ENCODE measurements at places on chromosomes 5 and 9.
A peak's percentile ranks its signal among the peaks of the same experiment; 100 is the strongest.

DNA sequence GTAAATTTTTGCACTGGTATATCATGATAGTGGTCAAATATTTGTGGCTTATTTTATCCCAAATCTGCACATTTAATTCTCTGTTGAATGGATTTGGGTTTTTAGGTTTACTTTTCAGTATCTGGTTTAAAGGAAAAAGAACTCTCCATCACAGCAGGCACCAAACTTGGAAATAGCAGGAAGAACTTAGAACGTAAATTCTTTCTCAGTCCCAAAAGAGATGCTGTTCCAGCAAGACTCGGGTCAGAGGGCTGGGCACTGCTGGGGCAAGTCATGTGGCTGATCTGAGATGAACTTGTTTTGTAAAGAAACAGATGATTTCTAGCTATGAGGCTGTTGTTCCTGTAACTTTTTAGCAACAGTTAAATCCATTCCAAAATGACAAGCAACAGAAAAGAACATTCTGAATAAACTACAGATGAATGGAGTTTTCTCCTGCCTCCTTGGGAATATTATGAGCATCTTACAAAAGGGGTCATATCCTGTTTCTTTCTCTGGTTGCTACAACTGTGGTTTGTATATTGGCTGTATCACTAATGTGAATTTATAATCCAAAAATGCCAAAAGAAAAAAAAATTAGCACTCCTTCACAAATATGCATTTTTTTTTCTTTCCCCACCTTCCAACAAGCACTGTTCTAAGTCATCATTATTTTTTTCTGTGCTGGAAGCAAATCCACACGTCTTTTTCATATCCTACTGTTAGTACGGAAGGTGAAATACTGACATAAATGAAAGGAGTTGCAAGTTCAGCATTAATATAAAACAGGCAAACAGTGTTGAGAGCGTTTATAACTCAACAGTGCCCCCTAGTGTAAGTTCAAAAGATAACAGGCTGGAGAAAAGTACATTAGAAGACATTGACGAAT is 31.1 kb downstream of the OR2K2 start:
- DNase-seq = peak; percentile 35

- DNase-seq = no peak
Measured at GRCh38 chr9:133558191-133559126, 24.0 kb downstream of the ADAMTSL2 start.

DNA sequence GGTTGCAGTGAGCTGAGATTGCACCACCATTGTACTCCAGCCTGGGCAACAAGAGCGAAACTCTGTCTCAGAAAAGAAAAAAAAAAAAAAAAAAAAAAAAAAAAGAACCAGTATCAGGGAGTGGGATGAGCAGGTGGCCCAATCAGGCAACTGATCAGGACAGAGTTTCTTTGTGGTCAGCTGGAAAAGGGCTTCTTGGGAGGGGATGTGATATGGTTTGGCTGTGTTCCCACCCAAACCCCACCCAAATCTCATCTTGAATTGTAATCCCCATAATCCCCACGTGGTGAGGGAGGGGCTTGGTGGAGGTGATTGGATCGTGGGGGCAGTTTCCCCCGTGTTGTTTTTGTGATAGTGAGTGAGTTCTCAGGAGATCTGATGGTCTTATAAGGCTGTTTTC is 4.7 kb upstream of the GCNT1 start:
- DNase-seq = no peak

DNA sequence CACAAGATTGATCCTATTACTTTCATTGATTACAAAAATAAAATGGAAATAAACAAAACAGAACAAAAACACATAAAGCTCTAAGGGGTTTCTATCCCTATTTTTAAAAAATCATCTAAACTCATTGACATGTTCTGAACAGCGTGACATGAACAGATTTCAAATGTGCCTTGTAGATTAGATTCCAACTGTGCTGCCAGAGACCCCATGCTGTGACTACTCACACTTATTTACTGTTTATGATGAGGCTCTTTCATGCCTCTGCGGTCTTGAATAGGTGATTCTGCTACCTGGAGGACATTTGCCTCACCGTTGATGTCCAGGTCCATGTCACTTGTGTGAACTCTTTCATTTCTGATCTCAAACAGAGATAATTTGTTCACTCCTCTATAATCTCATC is 990.2 kb downstream of the CDH12 start:
- DNase-seq = no peak

DNA sequence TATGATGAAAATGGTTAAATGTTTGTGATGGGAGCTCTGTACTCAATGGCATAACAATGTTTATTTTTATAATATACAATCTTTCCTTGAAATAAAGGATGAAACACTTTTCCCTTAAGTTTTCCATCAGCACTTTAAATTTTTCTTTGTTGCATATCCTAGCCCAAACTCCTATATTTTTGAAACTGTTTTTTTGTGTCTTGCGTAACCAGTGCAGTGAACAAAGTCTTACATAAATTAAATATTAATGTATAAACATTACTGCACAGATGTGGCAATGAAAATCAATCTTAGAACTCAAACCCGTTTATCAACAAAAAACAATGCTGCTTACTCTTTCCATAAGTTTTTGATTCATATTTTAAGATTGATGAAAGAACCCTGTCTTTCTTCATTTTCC is 34.1 kb upstream of the IL31RA start:
- DNase-seq = no peak

DNA sequence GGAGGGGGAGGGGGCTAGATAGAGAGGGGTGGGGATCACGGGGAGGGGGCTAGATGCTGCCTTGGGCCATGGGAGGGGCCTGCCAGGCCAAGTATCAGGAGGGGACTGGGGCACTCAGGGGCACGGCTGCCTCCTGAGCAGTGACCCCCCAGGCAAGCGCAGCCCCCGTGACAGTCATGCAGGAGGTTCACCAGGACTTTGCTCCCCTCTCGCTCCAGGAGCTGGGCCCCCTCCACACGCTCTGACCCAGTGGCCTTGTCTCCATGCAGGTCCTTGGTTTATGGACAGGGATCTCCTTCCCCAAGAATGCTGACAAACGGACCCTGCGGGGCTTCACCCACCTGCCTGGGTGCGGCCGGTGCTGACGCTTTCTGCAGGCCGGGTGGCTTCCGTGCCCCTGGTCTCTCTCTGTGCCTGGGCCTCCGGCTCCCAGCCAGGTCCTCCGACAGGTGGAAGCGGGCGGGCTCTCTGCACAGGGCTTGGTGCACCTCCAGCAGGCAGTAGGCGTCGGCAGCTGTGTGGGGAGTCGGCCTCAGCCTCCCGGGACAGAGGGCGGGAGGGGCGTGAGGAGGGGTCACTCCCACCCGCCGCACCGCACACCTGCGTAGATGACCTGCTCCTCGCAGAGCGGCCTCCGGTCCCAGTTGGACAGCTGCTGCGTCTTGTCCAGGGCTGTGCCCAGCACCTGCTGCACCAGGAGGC is 46.8 kb upstream of the NRARP start:
- DNase-seq = no peak

GRCh38 chr5:81268521-81269196 is 32.7 kb upstream of the ZCCHC9 start:
- no peak for DNase-seq

GRCh38 chr5:17238521-17239041 is 21.1 kb downstream of the BASP1 start:
- DNase-seq = no peak

DNA sequence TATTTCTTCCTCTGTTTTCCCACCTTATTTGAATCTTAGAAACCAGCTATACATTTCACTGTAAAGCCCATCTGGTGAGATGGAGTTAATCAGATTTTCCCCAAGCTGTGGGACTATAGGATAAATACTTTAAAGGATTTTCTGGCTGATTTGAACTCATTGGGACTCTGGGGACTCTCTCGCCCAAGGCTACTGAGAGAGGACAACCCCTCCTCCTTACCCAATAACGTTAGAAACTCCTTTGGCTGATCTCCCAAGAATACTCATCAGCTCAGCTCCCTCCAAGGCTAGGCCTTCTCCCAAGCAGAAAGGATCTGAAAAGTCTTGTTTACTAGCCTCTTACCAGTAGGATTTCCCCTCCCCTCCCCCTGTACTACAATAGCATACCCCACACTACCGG is 1.5 kb upstream of the GLRA1 start:
- DNase-seq = no peak

DNA sequence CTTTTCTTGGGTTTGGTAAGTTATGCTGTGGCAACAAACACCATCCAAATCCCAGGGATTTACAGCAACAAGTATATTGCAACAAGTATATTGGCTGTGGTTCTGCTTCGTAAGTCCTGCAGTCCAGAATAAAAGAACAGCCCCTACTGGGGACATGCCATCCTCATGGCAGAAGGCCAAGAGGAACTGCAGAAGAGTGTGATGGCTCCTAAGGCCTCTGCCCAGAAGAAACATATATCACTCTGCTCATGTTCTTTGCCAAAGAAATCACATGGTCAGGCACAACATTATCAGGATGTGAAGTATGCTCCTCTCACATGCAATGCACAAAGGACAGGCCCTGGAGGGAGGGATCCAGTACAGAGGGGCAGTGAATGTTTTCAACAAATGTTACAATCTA is 159.6 kb upstream of the TAS2R1 start:
- DNase-seq = no peak

DNA sequence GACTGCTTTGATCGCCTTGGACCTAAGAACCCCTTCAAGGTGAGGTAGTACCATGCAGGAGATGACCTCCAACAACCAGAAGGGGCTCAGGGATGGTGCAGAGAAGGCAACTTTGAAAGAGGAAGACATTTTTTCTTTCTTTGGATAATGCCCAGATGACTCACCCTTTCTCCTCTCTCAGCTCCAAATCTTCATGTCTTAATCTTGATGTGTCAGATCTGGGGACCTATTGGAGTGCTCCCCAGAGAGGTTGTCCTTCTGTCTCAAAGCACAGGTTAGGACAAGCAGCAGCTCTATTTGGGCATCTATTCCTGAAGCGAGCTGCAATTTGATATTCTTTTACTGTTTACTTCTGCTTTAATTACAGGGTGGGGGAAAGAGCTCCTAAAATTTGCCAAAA is 229.9 kb upstream of the MAP3K1 start:
- no peak for DNase-seq

- no peak for DNase-seq
Measured at GRCh38 chr5:74235552-74235951, 405.0 kb downstream of the ENC1 start.

- no peak for DNase-seq
Measured at GRCh38 chr9:92440751-92441046, 16.4 kb upstream of the OMD start.

GRCh38 chr5:88675168-88675707 is 207.7 kb downstream of the MEF2C start:
- no peak for DNase-seq

- DNase-seq = peak; percentile 79
Measured at GRCh38 chr9:34430843-34431437, 27.4 kb downstream of the FAM219A start.

DNA sequence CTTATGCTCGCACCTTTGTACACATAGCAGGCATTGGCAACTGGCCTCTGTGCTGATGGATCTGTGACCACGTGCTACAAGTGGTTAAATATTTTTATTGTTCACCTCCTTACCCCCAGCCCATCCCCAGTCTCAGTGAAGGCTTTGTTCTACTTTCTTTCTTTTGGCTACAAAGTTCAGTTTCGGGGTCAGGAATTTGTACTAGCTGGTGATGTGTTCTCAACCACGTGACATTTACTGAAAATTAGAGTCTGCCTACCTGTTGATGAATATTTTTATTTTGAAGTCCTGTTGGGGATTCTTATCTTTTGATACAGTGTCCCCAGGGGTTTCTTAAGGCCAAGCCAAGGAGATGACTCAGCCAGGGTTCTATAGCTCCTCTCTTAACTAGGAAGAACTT is 47.8 kb downstream of the C9orf57 start:
- no peak for DNase-seq

GRCh38 chr5:180153099-180153498 is 55.9 kb downstream of the RASGEF1C start:
- no peak for DNase-seq

DNA sequence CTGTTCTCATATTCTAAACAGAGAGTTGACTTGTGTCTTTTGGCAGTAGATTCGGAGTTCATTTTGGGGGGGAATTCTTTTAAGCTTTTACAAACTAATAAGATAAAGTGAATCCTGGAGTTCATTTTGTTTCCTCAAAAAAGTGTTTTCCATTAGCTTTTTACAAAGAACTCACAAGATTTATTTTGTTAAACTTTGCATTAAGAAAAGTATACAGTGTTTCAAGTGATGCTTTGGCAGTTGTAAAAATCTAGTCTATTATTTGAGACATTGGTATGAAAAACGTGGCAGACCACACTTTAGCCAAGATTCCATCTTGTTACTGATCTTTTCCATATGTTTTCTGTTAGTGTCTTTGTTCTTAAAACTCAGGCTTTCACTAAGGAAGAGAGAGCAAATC is 1.2 kb upstream of the OMD start:
- no peak for DNase-seq

DNA sequence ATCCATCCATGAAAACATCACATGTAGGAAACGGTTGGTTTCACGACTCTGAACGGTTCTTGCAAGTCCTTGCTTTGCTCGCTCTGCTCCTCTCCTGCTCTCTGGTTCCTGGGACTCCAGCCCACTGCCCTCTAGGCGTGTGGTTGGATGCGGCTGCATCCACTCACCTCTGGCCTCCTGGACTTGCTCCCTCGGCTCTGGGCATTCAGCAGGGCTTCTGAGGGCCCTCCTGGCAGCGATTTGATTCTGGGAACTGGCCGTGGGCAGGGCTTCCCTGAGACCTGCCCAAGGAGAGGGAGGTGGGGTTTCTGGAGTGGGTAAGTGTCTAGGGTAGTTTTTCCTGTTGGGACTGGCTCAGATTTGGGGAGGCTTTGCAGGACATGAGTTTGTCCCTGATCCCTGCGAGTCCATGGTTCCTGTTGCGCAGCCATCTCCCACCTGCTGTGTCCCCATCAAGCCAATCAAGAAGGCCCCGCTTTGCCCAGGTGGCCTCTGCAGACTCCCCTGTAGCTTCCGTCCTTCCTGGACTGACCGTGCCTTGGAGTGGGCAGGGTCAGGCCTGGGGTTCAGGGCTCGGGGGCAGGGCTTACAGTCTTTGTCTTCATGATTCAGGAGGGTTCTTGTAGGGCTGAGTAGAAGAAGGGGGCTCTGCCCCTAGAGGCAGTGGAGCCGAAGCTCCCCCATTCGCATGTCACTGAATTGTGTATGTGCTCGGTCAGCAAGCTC is 192.3 kb downstream of the CACNA1B start:
- no peak for DNase-seq

- no peak for DNase-seq
Measured at GRCh38 chr9:137610944-137611343, 5.5 kb downstream of the ARRDC1 start.

GRCh38 chr5:89769975-89770374 is 639.6 kb downstream of the CETN3 start:
- no peak for DNase-seq

All from NCI-H1694 (cell line).